ENCODE measurements at places on chromosomes 3 and 15.

- DNase-seq = no peak
These were observed 22.3 kb downstream of the TIMP4 start for GRCh38 chr3:12136371-12136770.

DNA sequence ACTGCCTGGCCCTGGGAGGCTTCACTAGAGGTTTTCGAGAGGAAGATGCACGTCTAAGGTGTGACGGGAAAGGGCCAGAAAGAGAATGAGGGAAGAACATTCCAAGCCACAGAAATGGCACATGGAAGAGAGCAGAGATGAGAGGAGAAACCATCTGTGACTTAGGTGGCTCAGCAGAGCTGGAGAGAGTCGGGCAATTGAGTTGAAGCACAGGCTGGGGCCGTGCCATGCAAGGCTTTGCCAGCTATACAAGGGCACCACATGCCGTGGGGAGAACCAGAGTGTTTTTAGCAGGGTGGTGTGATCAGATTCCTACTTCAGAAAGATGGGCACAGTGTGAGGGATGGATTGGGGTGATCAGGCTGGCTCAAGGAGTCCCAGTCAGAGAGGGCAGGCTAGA, 126.1 kb downstream of the VGLL4 start:
- DNase-seq = no peak

GRCh38 chr15:93900476-93901400, 330.6 kb upstream of the MCTP2 start:
- no peak for DNase-seq

- DNase-seq = no peak
These were observed 179.1 kb upstream of the LPP start for GRCh38 chr3:187974871-187975271.

- no peak for DNase-seq
These were observed 283.3 kb upstream of the RGMA start for GRCh38 chr15:93372208-93372864.

- no peak for DNase-seq
These were observed 52.8 kb downstream of the PLXNA1 start for GRCh38 chr3:127035677-127036076.

Measured in activated naive CD4-positive, alpha-beta T cell (primary cell).